ENCODE measurements at places on chromosomes 1 and 21. TPM values are rescaled to one million over a fixed set of nuclear protein-coding genes. Genes with fewer than 3 reads are reported as not detected.

Gene AIRE
- total RNA-seq: 0.21 TPM

Gene TMEM81
- total RNA-seq: 3.3 TPM

DNA sequence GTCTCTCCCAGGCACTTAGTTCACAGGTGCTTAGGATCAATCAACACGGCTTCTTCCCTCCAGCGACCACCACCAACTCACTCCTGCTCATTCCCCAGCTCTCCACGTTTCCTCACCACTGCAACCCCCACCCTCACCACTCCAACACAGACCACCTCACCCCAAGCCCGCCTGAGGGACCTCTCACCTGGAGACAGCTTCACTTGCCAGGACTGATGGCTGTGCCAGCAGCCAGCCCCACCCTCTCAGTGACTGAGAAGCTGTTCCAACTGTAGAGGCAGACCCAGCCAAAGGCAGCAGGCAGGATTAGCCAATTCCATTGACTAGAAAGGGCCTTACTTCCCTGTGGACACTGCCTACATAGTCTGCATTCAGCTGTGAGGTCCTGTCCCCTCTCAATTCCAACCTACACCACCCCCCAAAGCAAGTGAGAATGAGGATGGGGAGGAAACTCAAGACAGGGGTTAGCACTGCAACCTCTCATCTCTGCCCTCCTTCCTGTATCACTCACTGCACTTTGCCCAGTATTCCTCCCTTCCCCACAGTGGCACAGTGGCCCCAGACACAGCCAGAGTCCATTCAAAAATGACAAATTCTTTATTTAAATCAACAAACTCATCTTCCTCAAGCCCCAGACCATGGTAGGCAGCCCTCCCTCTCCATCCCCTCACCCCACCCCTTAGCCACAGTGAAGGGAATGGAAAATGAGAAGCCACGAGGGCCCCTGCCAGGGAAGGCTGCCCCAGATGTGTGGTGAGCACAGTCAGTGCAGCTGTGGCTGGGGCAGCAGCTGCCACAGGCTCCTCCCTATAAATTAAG is 7.6 kb downstream of the TAGLN2 start:
- no peak for DNase-seq

DNA sequence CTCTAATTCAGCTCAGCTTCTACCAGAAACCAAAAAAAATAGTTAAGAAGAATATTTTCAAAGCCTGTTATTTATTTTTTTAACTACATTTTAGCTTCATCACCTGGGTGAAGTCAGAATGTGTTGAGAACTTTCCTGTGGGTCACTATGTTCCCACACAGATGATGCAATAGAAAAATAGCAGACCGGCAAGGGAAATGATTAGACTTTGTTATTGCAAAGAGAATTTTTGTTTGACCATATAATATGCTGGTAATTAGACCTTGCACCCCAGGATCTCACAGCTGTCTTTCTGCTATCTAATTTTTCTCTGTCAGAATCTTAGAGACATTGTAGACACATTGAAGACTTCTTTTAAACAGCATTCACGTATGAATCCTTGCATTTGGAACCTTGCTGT is 299.3 kb downstream of the TBX15 start:
- no peak for DNase-seq

- no peak for DNase-seq
These were observed 128.2 kb downstream of the GALNT2 start for GRCh38 chr1:230195199-230195598.

- no peak for DNase-seq
These were observed 11.3 kb upstream of the EPHA8 start for GRCh38 chr1:22552021-22552420.

DNA sequence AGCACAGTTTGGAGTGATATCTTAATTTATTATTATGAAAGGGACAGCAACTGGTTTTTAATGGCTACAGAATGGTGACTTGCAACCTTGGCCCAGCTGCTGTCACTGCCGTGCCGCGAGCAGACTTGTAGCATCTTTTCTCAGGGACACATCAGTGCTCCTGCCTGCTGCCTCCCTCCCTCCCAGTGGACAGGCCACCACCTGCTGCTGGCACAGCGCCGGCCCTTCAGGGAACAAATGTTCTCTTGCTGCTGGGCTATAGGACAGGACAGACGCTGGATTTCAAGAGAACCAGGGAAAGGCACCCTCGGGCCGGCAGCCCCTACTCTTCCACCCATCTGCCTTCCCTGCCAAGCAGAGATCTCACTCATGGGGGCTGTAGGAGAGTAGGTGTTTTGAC is 413.8 kb upstream of the NFIA start:
- no peak for DNase-seq

GRCh38 chr1:119324198-119324597 is 44.4 kb upstream of the HAO2 start:
- DNase-seq: no peak

DNA sequence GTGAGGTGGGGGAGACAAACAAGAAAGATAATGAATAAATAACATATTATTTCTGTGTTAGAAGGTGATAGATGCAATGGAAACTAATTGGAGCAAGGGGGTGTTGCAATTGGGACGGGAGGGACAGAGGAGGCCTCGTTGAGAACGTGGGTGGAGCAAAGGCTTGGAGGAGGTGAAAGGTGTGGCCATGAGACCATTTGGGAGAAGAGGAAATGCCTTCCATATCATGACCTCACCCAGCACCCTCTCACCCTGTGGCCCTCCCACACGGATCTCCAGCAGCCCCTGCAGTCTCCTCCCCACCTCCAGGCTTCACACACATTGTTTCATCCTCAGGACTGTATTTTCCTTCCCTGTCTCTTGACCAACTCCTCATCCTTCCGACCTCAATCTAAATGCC is 85.3 kb upstream of the ARHGAP29 start:
- no peak for DNase-seq

Measured in uterus (tissue), 4 donors.